ENCODE measurements at places on chromosomes 3 and 15.

- no peak for DNase-seq
These were observed 700 bp upstream of the BLM start for GRCh38 chr15:90716317-90716975.

- DNase-seq: no peak
These were observed 22.9 kb downstream of the COLQ start for GRCh38 chr3:15498431-15499214.

DNA sequence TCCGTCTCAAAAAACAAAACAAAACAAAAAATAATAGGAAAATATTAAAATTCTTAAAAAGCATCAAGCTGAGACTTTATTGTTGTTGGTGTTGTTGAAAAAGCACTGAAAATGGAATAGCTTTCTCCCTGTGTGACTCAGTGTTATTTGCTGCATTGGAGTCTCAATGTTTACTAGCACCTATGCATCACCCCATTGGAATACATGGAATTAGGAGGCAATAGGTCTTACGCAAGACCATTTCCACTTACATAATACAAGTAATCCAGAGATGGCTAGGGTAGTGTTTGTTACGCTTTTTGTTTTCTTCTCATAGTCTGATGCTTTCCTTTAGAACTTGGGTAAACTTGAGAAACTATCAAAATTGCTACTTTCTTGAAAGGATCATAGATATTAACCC, 15.2 kb downstream of the GXYLT2 start:
- DNase-seq: no peak

- no peak for DNase-seq
These were observed 149.5 kb downstream of the GREM1 start for GRCh38 chr15:32867313-32867626.

DNA sequence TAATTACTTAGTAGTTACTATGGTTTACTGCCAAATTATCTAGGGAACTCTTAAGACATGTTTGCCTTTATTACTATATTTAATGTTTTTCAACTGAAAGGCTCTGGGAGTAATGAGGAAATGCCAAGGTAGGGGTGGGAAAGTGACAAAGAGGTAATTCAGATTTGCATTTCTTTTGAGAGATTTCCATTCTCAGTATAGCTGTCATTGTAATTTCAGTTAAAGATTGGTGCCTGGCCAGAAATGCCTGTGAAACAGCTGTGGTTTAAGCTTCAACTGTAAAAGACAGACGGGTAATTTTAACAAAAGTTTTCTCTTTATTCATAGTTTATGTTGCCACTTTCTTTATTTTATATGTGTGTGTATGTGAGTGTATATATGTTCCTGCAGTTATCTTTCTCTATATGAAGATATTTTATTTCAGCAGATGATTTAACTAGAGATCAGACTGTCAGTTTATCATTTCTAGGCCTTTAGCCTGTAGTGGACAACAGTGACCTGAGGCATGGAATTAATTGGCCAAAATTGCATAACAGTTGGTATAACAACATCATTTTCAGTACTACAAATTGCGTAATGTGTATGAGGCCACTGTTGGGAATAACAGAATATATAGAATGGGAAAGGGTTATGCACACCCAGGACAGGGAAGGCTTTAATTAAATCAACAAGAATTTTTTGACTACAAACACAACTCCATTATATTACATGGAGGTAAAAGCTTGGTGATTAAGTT, 119.0 kb downstream of the BBX start:
- no peak for DNase-seq

- no peak for DNase-seq
These were observed 470.5 kb downstream of the EPHA3 start for GRCh38 chr3:89577637-89578530.

- DNase-seq: no peak
These were observed 279.8 kb downstream of the ZPLD1 start for GRCh38 chr3:102714567-102714966.

GRCh38 chr3:188137051-188137450, 16.9 kb upstream of the LPP start:
- DNase-seq: no peak

GRCh38 chr15:52234596-52235541, 43.7 kb upstream of the GNB5 start:
- DNase-seq: peak; percentile 14

- DNase-seq: no peak
These were observed 136.3 kb upstream of the ABHD17C start for GRCh38 chr15:80558631-80559319.

- no peak for DNase-seq
These were observed 95.4 kb downstream of the RFTN1 start for GRCh38 chr3:16417945-16418739.

GRCh38 chr15:85000189-85000864, 18.7 kb downstream of the PDE8A start:
- DNase-seq: no peak

DNA sequence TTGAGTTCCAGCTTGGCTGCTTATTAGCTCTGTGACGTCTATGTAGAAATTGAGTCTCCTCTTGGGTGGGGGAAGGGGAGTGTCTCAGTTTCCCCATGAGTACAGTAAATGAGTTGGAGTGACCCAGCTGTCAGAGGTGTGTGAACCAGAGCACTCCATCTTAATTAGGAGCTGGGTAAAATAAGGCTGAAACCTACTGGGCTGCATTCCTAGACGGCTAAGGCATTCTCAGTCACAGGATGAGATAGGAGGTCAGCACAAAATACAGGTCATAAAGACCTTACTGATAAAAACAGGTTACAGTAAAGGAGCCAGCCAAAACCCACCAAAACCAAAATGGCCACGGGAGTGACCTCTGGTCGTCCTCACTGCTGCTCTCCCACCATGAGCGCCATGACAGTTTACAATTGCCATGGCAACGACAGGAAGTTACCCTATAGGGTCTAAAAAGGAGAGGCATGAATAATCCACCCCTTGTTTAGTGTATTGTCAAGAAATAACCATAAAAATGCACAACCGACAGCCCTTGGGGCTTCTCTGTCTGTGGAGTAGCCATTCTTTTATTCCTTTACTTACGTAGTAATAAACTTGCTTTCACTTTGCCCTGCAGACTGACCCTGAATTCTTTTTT, 222.4 kb downstream of the CACNA2D3 start:
- no peak for DNase-seq

DNA sequence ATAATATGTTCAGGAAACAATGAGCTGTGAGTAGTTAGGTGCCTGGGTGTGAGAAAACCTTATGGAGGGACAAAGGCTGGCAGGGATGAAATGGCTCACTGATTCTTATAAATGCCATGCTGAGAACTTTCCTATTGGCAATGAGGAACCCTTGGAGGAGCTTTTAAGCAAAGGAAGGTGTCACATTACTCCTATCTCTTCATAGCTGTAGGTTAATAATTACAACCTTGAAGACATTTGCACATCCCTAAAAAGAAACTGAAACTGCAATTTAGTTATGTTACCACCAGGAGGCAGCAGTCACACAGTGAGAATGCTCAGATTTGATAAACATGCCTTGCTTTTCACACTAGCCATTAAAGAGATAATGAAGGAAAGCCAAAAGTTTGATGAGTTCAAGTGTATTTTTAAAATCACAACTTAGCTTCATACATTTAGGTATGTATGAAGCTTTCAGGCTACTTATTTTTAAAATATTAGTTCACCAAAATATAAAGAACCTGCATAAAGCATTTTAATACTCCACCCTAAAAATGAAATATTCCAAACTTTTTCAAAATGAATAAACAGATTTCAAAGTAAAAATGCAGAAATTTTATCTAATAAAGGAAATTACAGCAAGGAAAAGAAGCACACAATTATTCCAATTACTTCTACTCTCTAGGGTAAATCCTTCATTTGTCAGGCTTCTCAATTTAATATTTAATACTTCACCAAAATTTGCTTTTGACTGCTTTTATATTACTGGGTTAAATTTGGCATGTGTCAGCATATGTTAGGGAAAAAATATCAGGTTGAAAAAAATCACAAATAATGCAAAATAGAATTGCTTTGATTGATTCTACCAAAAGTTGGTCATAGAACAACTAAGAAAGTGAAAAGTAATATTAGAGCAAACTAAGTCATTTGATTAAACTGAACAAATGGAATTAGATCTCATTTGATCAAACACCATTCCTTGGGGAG, 136.9 kb upstream of the SLC2A2 start:
- no peak for DNase-seq

GRCh38 chr15:94403331-94403730, 172.0 kb downstream of the MCTP2 start:
- DNase-seq: no peak

Measured in activated T-helper 1 cell treated with Interleukin-2 at 50 U/mL for 16 hours (primary cell).